ENCODE measurements at places on chromosomes 16 and 17.
A peak's percentile ranks its signal among the peaks of the same experiment; 100 is the strongest.

GRCh38 chr17:73318836-73319235 lies 7.0 kb upstream of the CDC42EP4 start:
- no peak for DNase-seq

DNA sequence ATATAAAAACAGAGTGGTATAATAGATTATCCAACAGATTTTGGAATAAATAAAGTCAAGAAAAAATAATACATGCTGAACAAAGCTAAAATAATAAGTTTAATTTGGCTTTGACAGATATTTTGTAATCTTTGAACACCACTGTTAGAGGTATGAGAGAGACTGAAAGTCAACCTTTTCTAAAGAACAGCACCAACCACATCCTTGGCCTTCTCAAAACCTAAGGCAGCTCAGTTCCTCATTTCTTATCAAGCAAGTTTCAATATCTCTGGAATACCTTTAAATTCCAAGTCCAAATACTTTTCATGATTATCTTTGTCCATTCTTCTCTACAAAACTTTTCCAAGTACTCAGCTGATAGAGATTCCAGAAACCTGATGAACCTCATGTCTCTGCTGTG lies 1603.8 kb downstream of the CDH8 start:
- DNase-seq = no peak

GRCh38 chr16:11632455-11632939 lies 35.8 kb upstream of the SNN start:
- peak; percentile 38 for DNase-seq

DNA sequence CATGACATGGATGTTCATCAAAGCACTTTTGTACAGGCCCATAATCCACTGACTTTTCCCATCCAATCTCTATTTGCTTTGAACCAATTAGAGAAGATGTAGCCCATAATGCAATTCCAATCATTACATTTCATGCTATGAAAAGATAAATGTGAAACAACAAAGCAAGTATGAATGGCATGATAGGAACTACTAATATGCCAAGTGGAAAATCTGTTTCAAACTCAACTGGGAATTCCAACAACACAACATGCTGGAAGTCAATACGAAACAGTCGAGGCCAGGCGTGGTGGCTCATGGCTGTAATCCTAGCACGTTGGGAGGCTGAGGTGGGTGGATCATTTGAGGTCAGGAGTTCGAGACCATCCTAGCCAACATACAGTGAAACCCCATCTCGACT lies 39.6 kb upstream of the TMEM97 start:
- DNase-seq = no peak
